ENCODE measurements at places on chromosomes 2 and 18.

DNA sequence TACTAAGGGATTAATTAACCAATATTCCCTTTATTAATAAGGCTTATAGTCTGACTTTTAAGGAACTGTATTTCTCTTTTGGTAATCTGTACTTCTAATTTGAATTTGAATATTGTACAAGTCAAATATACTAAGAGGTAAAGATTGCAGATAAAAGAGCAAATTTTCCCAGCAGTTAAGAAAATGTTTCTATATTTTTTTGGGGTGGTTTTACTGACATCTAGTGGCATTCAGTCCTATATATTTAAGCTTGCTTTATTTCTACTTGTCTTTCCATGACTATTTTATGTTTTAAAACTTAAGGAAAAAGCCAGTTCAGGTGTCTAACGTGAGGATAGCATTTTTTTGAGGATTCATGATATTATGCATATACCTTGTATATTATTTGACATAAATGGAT, 41.6 kb downstream of the TDRD15 start:
- peak; percentile 37 for DNase-seq

GRCh38 chr18:55893948-55894347, 306.0 kb upstream of the TCF4 start:
- DNase-seq = no peak

DNA sequence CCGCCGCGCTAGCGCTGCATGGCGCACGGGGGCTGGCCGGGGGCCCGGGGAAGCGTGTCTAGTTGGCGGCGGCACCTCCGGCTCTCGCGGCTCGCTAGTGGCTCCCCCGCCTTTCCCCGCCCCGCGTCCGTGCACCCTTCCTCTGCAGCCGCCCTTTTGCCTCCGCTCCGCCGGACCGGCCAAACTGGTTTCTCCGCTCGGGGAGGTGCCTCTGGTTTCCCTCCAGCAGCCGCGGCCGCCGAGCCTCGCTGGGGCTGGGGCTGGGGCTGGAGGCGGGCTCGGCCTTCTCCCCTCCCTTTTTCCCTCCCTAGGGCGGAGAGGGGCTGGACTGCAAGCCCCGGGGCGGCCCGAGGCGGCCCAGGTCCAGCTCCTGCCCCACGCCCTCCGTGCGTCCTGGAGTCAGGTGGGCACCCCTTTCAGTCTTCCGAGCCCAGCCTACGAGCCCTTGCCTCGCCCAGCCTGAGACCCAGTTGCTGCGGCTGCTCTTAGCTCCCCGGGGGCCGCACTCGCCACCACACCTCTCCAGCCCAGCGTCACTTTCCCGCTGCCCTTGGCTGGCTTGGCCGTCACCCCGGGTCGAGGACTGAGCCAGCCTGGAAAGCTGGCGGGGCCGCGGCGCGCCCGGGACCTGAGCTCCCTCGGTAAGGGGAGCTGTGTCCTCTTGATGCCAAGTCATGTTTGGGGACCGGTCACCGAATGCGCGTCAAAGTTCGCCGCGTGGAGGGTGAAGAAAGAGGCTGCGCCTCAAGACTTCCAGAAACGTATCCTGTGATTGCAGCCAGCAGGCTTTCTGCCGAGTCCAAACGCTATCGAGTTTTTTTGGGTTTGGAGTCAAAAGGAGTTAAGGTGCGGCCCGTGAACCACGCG, at the start of gene ATP8B1:
TSS of gene ATP8B1 (minus strand) at position 213 of the 867 bp plus-strand sequence. CDS start 71,508 bp downstream, outside the sequence.
- DNase-seq = no peak

GRCh38 chr18:8616028-8616401, 6.8 kb downstream of the RAB12 start:
- DNase-seq = no peak

DNA sequence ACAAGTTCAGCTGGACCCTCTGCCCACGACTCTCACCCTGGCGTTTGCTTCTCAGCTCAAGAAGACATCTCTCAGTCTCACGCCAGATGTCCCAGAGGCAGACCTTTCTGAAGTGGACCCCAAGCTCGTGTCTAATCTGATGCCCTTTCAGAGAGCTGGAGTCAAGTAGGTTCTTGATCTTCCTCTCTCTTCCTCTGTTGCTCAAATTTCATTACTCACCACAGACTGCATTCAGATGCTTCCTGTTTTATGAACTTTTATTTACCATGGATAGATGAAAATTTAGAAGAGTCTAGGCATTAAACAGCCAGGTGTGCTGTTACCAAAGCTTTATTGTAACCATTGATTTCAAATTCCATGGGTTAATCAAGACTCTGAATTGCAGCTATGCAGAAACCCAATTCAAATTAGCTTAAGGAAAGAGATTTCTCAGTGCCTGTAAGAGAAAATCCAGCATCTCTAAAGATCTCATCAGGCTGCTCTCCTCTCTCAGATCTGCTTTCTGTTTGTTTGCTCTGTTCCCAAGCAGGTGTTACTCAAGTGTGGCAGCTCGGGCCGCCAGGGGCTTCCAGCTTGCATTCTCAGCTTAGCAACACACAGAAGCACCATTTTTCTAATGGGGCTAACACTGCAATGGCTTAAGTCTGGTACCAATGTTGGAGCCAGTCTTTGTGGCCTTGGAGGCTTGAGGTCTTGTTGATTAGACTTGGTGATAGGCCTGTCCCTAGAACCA, 16.5 kb downstream of the SMARCAL1 start:
- DNase-seq = no peak

DNA sequence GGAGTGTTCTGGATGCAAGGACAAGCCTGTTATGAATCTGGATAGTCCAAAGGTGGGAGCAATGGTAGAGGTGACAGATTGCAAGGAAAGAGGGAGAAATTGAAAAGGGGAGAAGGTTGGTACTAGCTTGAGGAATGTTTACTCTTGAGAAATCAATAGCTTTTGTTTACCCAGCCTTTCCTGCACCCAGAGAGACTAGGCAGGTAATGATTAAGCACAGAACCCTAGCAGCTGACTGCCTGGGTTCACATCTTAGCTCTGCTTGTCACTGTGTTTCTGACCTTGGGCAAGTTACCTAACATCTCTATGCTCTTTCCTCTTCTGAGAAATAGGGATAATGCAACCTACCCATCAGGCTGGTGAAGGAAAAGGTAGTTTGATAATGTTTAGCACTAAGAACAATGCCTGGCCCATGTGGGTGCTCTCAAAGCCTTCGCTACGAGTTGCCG, 178.6 kb downstream of the MGAT5 start:
- DNase-seq = no peak

- DNase-seq = no peak
These were observed 30.7 kb downstream of the DGKD start for GRCh38 chr2:233384811-233385488.

DNA sequence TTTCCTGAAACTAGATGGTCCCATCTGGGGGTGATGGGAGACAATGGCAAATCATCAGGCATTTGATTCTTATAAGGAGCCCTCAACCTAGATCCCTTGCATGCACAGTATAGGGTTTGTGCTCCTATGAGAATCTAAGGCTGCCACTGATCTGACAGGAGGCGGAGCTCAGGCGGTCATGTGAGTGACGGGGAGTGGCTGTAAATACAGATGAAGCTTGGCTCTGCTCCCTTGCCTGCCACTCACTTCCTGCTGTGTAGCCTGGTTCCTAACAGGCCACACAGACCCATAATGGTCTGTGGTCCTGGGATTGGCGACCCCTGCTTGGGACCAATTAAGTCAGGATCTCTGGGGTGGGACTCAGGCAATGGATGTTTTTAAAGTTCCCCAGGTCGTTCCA, 293.4 kb downstream of the ZNF521 start:
- no peak for DNase-seq

DNA sequence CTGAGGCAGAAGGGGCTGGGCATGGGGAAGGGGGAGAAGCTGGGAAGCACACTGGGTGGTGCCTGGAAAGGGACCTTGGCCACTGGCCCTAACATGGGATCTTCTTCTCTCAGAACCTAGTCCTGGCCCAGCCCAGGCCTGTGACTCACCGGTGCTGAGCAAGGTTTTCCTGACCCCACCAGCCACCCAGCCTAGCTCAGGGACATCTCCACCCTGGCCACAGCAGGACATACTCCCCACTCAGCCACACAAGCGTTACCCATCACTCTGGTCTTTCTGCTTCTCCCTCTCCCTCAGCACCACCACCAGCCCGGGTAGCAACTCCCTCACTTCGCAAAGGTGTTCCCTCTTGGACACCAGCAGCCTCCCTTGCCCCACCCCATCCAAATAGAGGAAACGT, 22.8 kb downstream of the TNS1 start:
- DNase-seq = no peak

DNA sequence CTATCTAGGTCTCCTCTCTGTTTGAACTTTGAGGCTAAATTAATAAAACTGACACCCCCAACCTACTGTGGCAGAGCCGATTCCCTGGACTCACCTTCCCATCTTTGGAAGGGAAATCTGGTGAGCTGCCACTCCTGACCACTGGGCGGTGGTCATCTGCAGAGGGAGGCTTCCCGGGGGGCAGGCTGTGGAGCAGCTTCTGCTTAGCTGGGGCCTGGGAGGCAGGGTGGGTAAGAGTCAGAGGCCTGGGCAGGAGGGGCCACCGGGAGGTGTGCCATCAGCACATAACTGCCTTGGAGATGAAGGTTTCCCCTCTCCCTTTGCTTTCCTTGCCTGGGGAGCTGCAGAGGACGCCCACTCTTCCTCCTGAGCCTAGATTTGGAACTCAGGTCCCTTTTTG, 2.3 kb upstream of the NPPC start:
- DNase-seq = no peak

- DNase-seq = no peak
These were observed 150.9 kb downstream of the GALR1 start for GRCh38 chr18:77400561-77400960.

GRCh38 chr18:38362286-38362792, 796.7 kb upstream of the CELF4 start:
- no peak for DNase-seq

- no peak for DNase-seq
These were observed 65.9 kb upstream of the YWHAQ start for GRCh38 chr2:9696731-9697130.

- DNase-seq = no peak
These were observed 96.2 kb upstream of the SNTG2 start for GRCh38 chr2:854460-854859.

DNA sequence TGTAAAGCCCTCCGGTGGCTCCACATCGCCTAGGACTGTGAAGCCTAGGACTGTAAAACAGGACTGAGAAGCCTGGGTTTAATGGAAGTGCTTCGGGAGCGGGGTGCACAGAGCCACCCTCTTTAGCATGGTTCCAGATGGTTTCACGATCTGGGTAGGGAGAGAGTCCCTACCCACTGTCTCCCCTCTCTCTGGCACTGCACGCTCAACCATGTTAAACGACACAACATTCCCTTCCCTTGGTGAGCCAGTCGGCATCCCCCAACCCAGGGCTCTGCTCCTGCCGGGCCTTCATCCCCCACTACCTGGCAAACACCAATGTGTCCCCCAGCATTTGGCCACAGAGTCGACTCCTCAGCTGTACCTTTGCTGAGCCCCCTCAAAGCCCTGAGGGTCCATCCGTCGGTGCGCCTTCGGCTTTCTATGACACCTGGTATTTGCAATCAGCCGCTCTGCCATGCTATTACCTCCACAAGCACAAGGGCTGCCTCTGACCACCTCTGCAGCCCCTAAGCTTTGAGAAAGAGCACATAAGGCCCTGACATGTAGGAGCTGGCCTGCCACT, 1.1 kb downstream of the COPS9 start:
- DNase-seq = no peak

GRCh38 chr2:25479761-25480160, 138.0 kb upstream of the DNMT3A start:
- no peak for DNase-seq

- DNase-seq = no peak
These were observed 155.8 kb upstream of the ALKAL2 start for GRCh38 chr2:443741-444140.

DNA sequence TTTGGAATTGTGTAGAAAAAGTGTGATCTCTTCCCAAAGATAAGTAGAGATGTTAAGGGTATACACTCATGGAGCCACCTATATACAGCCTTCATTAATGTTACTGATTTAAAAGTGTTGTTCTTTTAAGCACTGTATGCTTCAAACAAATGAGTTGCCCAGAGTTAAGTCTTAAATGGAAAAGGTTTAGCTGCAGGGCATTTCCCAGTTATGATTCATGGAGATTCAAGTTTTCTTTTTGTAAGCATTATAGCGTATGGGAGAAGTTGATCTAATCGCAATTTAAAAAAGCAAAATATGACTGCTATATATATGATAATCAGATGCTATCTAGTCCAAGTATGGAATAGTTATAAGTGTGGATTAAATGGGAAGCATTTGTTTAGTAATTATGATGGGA, 4.8 kb downstream of the PDK1 start:
- DNase-seq = no peak

GRCh38 chr2:219210196-219210885, 3.8 kb downstream of the ZFAND2B start:
- no peak for DNase-seq

GRCh38 chr18:32060026-32060425, 31.6 kb upstream of the RNF138 start:
- DNase-seq = no peak

DNA sequence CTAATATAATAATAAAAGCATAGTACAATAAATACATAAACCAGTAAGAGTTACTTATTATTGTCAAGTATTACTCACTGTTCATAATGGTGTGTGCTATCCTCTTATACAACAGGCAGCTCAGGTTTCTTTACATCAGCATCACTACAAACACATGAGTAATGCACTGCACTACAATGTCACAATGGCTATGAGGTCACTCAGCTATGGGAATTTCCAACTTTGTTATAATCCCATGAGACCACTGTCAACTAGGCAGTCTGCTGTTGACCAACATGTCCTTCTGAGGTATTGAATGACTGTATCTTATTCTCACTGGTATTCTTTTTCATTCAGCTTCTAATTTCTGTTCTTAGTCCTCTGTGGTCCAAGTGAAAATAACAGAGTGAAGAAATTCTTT, 250.4 kb upstream of the DSEL start:
- peak; percentile 57 for DNase-seq

GRCh38 chr2:86433137-86433536, 8.0 kb upstream of the KDM3A start:
- no peak for DNase-seq

GRCh38 chr2:66438891-66439811, 4.2 kb downstream of the MEIS1 start:
- DNase-seq = no peak

GRCh38 chr18:5237083-5237722, 40.1 kb upstream of the AKAIN1 start:
- DNase-seq = peak; percentile 63

DNA sequence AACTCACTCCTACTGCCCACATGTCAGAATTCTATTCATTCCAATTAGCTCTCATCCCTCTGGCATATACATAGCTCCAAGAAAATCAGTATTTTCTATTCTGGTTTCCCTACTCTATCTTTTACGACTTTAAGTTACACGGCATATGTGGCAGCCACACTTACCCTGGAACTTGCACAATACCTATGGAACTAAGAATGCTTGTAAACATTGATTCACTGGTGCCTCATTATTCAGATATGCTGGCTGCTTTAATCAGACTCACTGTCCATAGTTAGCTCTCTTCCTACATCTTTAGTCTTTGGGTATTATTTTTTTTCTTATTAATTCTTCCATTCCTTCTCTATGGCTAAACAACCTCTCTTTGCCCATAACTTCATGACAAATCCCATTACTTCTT, 1519.9 kb upstream of the ACVR2A start:
- DNase-seq = no peak
